Activated T-helper 2 cell treated with anti-CD3 and anti-CD28 coated beads, Interferon-gamma antibody, Interleukin-2, Interleukin-4, amounts not matched to agents 10 μg/mL and 5 μg/mL and 100 μg/mL, durations not matched to agents 14 hours and 24 hours and 36 hours (primary cell): ENCODE measurements at places on chromosomes 2 and 18.

GRCh38 chr2:11515490-11515981, 18.3 kb upstream of the GREB1 start:
- no peak for DNase-seq

GRCh38 chr2:30888852-30889409, 81.7 kb upstream of the CAPN13 start:
- DNase-seq, result no peak

DNA sequence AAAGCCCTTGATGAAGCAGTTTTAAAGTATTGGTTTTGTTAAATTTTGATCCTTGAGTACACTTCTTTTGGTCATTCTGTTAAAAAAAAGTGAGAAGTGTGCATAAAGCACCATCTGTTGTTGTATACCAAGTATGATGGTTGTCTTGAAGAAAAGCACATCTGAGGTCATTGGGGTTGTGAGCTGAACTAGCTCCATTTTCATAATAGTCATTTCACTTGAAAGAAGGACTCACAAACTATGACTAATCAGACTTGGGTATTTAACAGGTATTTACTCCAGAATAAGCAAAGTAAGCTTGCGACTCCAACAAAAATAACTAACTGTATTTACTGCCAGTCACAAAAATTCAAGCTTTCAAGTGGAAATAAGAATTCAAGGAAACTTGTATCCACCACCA, 35.1 kb downstream of the CHN1 start:
- DNase-seq, result no peak

DNA sequence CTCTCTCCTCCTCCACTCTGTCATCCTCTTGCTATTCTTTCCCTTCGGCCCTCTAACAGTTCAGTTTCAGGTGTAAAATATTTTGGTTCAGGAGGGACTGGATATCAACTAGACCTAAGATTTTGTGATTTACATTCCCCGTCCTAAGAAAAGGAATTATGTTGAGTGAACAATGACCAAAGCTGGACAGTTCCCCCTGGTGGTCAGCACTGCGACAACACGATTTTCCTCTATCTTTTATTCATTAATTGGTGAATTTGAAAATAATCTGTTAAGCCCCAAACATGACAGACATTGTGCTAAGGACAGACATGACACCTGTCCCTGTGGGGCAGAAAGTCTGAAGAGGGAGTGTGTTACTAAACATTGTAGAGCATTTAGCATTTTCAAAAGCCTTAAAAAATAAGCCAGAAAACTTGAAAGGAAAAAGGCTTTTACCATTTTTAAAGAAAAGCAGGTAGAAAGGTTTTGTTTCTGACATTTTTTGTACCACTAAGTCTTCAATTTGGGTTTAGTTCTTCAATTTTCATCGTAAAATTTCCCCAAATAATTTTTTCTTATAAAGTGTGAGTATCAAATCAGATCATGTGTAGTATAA, 28.4 kb upstream of the GTF2A1L start:
- no peak for DNase-seq

DNA sequence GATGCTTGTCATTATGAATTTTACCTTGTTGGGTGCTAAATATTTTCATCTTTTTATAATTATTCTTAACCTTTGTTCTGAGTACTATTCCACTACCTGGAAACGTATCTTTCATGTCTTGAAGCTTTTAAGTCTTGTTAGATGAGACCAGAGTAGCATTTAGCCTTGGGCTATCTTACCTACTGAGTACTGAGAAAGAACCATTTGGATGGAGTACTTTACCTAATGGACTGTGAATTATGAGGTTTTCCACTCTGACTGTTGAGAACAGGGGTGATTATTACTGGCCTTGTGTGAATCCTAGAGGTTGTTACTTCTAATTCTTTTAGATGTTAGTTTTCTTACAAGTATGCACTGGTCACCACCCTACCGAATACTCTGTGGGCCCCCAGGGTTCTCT, 63.5 kb downstream of the CCDC102B start:
- no peak for DNase-seq

DNA sequence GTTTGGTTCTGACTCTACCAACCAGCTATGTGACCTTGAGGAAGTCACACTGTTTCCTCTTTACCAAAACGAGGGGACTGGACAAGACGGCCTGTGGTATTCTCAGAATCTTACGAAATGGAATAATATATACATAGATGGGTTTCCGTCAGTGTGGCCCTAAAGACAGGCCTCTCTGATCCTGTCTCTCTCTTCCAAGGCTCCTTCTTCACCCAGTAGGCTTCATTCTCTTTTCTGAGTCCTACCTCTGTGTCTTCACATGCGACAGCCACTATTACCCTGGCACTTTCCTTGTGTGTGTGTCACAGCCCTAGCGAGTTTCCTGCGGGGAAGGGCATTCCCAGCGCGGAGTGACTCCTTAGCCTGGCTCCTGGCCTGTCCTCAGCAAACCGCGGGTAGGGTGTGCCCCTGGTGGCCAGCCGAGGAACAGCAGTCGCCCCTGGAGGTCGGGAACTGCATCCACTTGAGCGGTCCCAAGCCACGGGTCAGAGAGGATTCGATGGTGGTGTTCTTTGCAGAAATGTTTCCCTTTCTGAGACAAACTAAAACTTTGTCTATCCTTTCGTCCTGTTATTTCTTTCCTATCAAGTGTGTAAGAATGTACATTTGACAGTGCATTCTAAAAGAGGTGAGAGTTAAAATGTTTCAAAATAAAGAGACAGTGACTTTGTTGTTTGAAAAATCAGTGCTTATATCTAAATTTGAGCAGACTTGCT, 63.3 kb downstream of the RAB31 start:
- DNase-seq, result peak; percentile 40

GRCh38 chr18:22604986-22605421, 187.3 kb upstream of the CTAGE1 start:
- no peak for DNase-seq

DNA sequence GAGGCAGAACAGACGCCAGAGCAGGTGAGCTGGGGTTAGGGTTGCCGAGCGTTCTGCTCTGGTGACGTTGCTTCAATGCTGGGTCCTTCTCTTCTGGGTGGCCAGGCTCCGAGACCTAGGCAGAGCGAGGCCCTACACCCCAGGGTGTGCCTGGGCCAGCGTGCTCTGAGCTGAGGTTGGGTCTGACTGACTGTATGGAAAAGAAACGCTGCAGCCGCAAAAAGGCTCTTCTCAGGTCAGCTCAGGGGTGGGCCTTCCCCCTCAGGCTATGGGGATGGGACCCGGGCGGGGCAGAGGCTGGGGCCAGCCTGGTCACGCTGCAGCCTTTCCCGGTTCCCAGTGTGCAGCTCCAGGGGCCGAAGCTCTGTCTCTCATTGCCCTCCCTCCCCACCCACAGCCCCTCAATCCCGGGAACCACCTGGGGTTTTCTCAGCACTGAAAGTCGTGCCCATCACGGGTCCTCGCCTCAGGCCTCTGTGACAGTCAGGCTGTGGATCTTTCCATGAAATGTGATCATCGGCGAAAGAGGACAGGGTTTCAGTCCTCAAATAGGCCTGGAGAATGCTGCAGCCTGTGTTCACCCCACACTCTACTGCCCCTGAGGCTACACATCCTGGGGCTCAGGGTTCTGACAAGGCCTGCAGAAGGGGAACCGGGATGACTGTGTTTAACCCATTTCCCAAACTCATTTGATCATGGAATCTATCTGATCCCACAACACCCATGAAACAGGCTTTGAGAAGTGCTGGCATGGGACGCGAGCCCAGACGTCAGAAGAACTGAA, 19.4 kb downstream of the CYP26B1 start:
- DNase-seq, result no peak

GRCh38 chr2:236744716-236745115, 175.1 kb downstream of the ACKR3 start:
- no peak for DNase-seq

GRCh38 chr2:231161877-231162329, 36.5 kb upstream of the ARMC9 start:
- DNase-seq, result no peak

GRCh38 chr18:12309683-12310198, 1.7 kb downstream of the TUBB6 start:
- no peak for DNase-seq

GRCh38 chr2:134628453-134628852, 90.3 kb downstream of the TMEM163 start:
- no peak for DNase-seq

DNA sequence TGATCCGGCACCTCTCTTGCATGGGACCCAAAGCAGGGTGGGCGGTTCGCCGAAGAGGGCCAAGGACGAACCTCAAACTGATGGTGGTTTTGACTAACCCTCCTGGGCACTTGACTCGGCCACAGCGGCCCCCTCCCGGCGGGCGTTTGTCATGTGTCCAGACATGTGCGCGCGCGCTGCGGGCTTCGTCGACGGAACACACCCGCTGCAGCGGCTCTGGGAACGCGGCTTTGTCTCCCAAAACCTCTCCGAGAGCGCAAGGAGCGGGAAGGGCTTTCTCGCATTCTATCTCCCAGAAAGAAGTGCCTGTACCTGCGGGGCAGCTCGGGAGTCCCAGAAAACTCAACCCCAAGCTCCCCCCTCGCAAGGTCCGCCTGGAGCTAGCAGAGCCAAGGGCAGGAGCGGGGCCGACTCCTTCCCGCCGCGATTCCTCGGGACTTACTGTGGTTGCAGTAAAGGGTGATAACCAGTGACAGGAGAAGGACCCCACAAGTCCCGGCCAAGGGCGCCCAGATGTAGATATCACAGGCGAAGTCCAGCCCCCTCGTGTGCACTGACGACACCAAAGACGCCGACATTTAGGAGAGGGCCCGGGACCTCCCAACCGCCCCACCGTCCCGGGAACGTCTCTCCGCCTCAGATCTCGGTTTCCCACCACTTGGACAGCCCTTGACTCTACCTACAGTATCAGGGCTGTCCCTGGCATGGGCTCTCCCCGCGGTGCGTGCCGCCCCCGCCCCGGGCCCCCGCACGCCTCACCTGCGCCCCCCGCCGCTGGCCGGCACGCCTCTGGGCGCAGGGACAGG, 1.6 kb downstream of the CD8A start:
- no peak for DNase-seq

DNA sequence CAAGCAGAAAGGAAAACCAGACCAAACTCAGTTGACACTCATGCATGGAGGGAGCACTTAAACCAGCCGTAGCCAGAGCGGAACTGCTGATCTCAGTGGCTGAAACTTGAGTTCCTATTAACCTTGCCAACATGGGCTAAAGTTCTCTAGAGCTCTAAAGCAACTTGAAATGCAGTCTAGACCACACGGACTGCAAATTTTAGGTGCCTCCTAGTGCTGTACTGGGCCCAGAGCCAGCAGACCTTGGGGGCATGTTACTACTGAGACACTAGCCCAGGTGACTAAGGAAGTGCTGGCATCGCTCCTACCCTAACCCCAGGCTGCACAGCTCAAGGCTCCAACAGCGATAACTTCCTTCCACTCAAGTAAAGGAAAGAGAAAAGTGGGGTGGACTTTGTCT, 236.5 kb downstream of the AKAIN1 start:
- DNase-seq, result no peak

GRCh38 chr2:14907014-14907612, 274.6 kb downstream of the LRATD1 start:
- no peak for DNase-seq

DNA sequence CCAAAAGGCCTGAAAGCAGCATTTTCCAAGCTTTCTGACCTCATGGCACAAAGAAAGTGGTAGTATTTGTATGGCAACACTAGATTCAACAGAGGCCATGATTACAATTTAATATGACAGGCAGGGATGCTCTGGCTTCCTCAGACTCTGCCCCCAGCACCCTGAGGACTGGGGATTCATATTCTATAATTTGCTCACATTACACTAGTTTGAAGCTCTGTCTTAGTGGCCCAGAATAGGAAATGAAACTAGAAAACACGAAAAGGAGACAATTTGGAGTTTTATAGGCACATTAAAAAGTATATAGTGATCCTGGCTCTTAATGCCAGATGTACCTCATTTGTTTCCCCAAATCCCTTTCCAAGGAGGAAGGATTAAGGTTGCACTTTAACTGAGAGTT, 173.0 kb upstream of the STK17B start:
- DNase-seq, result no peak

DNA sequence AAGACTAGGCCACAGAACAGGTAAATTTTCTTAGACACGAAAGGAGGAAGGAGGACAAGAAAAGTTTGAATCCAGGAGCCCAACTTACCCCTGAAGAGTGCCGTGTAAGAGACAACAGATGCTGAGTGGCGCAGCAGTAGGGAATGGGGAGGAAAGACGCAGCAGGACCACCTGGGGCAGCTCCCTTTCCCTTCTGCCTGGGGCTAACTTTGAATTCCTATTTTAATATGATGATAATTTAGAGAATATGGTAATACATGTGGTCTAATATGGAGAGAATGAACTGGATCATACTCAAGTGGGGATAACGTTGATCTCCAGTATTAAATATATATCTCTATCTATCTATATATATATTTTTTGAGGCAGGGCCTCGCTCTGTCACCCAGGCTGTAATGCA, 69.3 kb downstream of the CLIP4 start:
- no peak for DNase-seq

GRCh38 chr2:128502200-128502599, 183.5 kb upstream of the HS6ST1 start:
- no peak for DNase-seq

- DNase-seq, result no peak
Measured at GRCh38 chr2:201362396-201362795, 5.3 kb upstream of the FLACC1 start.

DNA sequence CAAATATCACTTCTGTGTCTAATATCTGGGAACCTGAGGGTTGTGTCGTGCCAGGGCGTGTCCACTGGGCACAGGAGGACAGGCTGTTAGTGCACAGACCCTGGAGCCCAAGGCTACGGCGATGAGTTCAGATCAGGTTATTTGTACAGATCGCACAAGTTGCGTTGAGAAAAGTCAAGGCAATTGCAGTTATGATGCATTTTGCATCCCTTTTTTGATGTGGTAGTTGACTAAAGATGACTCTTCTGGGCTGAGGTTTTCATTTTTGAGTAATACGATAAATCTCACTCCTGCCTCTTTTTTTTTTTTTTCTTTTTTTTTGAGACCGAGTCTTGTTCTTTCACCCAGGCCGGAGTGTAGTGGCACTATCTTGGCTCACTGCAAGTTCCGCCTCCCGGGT, 7.2 kb downstream of the RBFA start:
- no peak for DNase-seq

- no peak for DNase-seq
Measured at GRCh38 chr2:18927525-18928232, 338.3 kb upstream of the NT5C1B start.

GRCh38 chr2:172742931-172743540, 7.4 kb downstream of the RAPGEF4 start:
- DNase-seq, result no peak

DNA sequence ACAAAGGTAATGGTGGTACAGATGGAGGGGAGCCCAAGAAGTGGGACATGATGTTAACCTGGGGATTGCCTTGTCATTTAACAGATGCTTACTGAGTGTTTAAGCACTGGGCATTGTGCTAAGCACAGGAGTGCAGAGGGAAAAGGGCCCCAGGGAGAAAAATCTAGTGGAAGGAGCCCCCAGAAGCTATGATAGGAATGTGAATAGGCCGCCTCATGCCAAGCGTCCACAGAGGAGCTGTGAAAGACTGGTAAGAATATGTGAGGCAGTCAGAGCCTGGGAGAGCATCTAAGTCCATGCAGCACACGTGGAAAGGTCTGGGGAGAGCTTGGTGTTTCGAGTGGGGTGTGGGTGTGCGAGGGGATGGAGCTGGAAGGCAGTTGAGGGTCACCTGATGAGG, 5.5 kb downstream of the ZNF532 start:
- DNase-seq, result no peak
